COR-L47 (cell line): ENCODE measurements at places on chromosomes 1 and 21.

GRCh38 chr1:165842671-165843129 is 15.3 kb downstream of the UCK2 start:
- DNase-seq = peak; percentile 11

GRCh38 chr1:167915569-167915968 is 1.6 kb upstream of the ADCY10 start:
- DNase-seq = no peak

- no peak for DNase-seq
Observed at GRCh38 chr1:97999320-97999719, 78.5 kb upstream of the DPYD start.

DNA sequence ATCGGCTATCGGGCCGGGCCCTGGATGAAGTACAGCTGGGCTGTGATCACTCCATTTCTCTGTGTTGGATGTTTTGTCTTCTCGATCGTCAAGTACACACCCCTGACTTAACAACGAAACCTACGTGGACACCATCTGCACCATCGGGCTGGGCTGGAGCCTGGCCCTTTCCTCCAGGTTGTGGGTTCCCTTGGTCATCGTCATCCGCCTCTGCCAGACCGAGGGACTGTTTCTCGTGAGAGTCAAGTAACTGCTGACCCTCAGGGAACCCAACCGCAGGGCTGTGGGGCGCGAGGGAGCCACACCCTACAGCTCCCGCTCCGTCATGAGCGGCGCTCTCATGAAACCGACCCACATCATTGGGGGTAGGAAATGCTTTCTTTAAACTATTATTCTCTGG is 842.4 kb upstream of the TMPRSS15 start:
- DNase-seq = no peak

- no peak for DNase-seq
Observed at GRCh38 chr1:238474263-238474662, 583.5 kb upstream of the ZP4 start.

- DNase-seq = no peak
Observed at GRCh38 chr1:231359113-231359512, 21.0 kb downstream of the SPRTN start.

DNA sequence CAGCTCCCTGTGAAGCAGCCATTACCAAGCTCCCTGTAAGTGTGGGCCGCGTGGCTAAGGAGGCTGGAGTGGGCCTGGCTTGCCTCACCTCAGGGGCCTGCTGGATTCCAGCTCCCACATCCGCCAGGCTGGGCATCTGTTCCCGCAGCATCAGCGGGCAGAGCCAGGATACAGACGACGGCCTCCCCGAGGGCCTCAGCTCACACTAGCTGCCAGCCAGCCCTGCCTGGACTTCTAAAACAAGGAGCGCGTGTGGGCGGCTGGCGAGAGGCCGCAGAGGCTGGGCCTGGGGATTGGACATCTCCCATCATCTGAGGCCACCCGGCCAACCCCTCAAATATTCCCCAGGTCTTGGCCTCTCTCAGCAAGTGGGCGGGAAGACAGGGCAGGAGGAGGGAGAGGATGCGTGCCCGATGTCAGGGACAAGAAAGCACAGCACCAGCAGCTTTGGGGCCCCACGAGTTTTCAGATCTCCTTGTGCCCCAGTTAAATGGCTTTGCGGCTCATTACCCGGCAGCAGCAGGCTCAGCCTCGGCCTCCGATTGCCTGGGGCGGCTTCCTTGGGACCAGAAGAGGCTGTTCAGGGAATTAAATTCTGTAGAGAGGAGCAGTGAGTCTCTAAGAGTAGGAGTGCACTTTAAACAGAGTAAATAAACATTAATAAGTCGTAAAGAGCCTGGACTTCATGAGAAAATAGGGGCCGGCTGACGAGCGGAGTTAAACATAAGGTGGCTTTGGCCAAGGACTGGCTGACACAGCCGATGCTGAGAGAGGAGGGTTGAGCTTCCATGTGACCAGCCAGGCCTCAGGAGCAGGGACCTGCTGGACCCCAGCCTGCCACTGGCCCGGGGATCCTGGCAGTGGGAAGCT is 208.9 kb upstream of the C1orf174 start:
- DNase-seq = no peak

DNA sequence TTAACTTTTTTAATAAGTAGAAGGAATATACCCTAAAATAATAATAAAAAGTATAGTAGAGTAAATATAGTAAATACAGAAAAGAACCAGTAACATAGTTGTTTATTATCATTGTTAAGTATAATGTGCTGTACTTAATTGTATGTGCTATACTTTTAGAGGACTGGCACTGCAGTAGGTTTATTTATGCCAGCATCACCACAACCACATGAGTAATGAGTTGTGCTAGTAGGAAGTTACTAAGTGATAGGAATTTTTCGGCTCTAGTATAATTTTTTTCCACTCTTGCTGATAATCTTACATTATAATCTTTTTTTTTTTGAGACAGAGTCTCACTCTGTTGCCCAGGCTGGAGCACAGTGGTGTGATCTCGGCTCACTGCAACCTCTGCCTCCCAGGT is 71.6 kb downstream of the IVNS1ABP start:
- DNase-seq = no peak

DNA sequence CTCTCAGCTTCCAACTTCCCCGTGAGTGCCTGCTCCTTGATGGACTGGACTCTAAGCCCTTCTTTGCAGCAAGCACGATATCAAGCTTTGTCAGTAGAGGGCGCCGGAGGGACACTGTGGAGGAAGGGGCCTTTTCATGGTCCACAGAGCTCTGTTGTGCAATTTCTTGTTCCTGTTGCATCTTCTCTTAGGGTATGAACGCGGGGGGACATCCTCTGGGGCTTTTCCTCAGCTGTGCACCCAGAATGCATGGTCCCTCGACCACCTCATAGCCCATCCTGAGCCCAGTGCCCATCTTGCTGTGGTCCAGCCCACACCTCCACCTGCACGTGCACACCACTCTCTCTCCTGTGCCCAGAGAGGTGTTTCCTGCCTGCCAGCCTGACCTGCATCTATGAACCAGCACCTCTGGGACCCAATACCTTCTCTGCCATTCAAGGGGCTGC is 556.8 kb downstream of the PTPRU start:
- peak; percentile 78 for DNase-seq

DNA sequence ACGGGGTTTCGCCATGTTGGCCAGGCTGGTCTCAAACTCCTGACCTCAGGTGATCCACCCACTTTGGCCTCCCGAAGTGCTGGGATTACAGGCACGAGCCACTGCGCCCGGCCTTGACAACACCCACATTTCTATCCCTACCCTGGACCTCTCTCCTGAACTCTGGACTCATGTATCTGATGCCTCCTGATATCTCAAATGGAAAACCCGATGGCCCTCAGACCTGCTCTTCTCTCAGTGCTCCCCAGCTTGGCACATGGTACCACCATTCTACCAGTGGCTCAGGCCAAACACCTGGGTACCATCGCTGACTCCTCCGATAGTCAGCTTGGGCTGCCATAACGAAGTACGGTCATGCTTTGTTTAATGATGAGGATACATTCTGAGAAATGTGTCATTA is 8.5 kb upstream of the RHBG start:
- no peak for DNase-seq

DNA sequence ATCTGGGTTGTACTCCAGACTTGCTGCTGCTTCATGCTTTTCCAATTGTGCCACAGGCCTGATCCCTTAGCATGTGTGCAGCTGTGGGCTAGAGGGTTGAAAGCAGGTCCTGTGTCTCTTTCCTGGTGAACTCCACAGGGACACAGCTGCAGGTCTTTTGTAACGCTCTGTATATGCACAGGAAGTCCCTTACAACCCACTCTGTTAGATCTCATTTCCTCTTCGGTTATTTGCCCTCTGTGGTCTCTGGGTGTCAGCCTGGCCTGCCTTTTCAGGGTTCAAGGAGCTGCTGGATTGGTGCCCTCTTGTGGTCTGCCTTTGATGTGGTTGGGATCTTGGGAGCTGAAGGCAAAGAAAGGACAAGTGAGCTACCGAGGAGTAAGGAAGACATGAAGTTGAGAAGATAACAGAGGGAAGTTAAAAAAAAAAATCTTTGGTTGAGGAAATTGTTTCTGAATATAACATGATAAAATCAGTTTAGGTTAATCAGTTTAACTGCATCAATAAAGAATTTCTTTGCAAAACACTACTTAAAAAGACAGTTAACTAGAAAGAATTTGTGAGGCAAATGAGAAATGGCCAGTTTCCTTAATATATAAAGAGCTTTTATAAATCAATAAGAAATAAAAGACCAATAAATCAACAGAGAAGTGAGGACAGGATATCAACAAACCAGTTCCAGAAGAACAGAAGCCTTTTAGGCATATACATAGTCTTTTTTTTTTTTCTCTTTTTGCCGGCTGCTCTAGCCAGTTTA is 44.1 kb downstream of the UCK2 start:
- DNase-seq = peak; percentile 18

DNA sequence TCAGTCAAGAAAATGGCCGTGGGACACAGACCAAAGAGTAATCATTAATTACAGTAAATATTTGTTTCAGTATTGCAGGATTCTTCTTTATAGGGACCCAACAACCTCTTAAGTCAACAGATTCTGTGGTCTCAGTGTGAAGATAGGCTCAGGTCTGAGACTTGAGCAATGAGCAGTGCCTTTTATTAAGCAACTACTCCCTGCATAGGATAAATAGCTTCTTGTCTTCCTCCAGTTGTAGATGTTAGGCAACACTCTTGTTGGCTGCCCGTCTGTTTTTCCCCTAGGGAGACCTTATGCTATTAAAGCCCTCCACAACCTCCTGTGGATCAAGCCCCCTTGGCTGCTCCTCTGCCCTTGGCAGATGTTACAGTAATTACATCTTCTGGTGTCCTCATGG is 1.8 kb upstream of the OMA1 start:
- DNase-seq = no peak
